Stomach (tissue), 19 donors: ENCODE measurements at places on chromosomes 3 and 15.

DNA sequence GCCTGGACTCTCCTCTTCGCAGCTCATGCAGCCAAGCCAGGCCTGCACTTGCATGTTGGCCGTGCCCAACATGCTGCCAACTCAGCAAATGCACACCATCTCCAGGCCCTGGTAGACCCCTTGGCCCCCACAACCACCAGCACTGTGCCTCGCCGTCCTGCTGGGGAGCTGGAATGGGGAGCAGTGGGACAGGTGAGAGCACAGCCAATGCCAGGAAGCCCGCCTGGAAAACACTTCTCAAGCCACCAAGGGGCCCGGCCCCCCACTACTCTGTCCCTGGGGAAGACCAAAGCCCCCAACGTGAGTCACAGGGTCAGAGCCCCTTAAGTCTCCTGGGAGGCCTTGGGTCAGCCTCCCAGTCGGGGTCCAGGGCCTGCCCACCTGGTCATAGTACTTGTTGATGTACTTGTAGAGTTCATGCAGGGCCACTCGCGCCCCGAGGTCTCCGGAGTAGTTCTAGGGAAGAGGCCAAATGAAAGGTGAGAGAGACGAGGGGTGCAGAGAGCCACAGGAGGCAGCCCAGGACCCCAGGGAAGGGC is 24.5 kb downstream of the PLXNB1 start:
- H3K4me1 ChIP-seq: peaks cover 21% of the 10 kb centered on the region
- no peak overlapping the region for H3K4me3 ChIP-seq
- H3K27ac ChIP-seq: no peak overlapping the region
- no peak for DNase-seq
- no peaks in the 10 kb centered on the region for H3K27me3 ChIP-seq
- H3K36me3 ChIP-seq: peaks cover 70% of the 10 kb centered on the region

DNA sequence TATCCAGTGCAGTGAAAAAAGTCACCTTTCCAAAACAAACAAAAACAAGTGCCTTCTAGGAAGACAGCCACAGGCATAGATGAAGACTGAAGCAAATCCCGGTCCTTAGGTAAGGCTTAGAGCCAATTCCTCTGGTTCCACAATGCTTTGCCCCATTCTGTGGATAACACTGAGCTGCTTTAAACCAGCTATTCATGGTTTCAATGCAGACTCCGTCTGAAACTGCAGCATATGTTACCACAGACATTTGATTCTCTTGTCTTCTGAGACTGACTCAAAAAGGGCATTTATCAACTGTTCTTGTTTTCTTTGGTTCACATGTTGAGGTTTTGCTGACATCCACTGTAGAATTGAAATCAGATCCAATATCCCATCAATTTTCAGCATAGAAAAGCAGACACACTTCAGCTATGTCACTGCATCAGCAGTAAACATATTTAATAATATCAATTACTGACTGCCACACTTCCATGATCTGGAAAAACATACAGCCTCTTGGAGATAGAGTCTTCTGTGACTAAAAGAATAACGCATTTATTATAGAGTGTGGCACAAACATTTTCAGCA is 659.3 kb downstream of the ROBO2 start:
- H3K4me3 ChIP-seq: no peak overlapping the region
- DNase-seq: no peak
- H3K27ac ChIP-seq: no peak overlapping the region
- H3K27me3 ChIP-seq: no peaks in the 10 kb centered on the region
- H3K36me3 ChIP-seq: no peaks in the 10 kb centered on the region
- no peaks in the 10 kb centered on the region for H3K4me1 ChIP-seq

DNA sequence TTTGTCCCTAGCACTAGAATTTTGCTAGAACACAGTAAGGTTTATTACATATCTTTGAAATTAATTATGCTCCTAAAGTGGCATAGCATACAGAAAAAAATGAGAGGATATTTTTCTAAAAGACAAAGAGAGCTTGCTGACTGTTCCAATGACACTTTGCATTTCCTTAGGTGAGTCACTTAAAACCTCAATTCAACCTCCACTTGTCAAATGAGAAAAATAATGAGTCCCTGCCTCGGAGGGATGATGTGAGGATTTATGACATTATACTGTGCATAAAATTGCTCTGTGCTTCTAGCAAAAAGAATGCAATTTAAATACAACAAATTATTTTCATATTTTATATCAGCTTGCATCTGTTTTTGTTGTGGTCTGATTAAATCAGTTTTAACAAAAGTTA is 1417.0 kb upstream of the ALCAM start:
- no peak for DNase-seq
- no peak overlapping the region for H3K4me3 ChIP-seq
- no peaks in the 10 kb centered on the region for H3K27me3 ChIP-seq
- H3K36me3 ChIP-seq: no peaks in the 10 kb centered on the region
- H3K4me1 ChIP-seq: no peaks in the 10 kb centered on the region
- H3K27ac ChIP-seq: no peak overlapping the region

GRCh38 chr3:28139967-28140634 is 101.3 kb upstream of the CMC1 start:
- no peak overlapping the region for H3K27ac ChIP-seq
- H3K27me3 ChIP-seq: no peaks in the 10 kb centered on the region
- no peak for DNase-seq
- peaks cover 12% of the 10 kb centered on the region for H3K4me1 ChIP-seq

DNA sequence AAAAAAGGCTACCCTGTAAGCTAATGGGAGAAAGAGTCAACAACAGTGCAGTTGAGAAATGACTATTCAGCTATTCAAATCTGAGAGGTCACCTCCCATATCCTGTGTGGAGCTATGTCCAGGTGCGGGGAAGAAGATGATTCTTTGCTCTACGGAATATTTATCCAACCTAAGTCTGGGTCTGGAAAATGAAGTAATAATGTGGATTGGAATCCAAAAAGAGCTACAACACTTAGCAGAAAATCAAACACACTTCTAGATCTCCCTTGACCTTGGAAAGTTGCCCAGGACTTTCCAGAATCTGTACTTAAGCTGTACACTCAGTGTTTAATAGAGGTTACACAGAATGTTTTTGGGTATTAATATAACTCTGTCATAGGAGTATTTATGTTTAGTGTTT is 251.9 kb downstream of the NAALADL2 start:
- no peak overlapping the region for H3K4me3 ChIP-seq
- H3K27ac ChIP-seq: no peak overlapping the region
- H3K4me1 ChIP-seq: no peaks in the 10 kb centered on the region
- H3K27me3 ChIP-seq: no peaks in the 10 kb centered on the region
- peak; percentile 41 for DNase-seq
- no peaks in the 10 kb centered on the region for H3K36me3 ChIP-seq

DNA sequence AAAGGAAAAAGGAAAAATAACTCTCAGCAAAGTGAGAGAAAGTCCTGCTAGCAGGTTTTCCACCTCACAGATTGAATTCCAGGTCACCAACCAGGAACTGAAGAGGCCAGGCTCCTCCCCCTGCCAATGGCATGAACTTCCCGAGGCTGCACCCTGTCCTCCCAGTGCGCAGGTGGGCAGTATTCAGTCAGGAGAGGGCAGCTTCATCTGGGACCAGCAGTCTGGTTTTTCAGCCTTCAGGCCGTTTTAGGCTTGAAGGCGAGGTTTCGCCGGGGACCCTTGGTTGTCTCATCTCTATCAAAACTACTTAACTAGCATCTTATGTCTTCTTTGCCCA is 41.2 kb downstream of the TRAT1 start:
- no peak overlapping the region for H3K4me3 ChIP-seq
- no peaks in the 10 kb centered on the region for H3K4me1 ChIP-seq
- peak; percentile 9 for DNase-seq
- no peaks in the 10 kb centered on the region for H3K36me3 ChIP-seq
- H3K27ac ChIP-seq: no peak overlapping the region
